ENCODE measurements at places on chromosomes 16 and 17.

- DNase-seq = no peak
Measured at GRCh38 chr16:68429076-68429854, 19.0 kb downstream of the SMPD3 start.

- no peak for DNase-seq
Measured at GRCh38 chr16:74601126-74601871, 5.6 kb downstream of the GLG1 start.

- no peak for DNase-seq
Measured at GRCh38 chr17:75439287-75439686, 17.1 kb upstream of the TMEM94 start.

DNA sequence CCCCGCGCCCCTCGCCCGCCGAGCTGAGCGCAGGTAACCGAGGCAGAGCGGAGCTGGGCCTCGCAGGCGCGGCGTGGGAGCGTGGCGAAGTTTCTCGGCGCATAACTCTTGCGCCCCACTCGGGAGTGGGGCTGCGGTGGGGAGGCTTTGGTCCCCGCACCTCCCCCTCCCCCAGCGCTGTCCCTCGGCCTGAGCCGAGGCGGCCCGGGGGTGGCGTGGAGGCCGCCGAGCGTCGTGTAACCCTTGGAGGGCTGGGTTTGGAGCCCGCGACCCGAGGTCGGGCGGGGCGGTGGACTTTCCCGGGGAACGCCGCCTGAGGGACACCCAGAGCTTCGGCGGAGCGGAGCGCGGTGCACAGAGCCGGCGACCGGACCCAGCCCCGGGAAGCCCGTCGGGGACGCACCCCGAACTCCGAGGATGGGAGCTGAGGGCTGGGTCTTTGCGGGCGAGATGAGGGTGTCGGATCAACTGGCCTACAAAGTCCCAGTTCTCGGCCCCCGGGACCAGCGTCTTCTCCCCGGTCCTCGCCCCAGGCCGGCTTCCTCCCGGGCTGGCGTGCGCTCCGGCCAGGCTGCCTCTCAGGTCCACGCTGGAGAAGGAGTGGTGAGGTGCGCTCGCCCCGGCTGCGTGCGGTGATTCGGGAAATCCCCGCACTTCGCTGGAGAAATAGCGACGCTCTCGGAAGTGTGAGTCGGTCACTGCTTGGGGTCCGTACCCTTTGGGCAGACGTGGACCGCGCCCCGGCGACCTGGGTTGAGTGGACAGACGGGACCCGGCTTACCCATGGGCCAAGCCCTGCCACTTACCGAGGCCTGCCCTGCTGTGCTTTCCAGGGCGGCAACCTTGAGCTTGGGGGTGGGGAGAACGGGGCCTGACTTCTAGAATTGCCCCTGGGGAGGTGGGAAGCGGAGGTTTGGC lies 168.4 kb downstream of the RAB11FIP4 start:
- no peak for DNase-seq

- DNase-seq = no peak
Measured at GRCh38 chr17:29074488-29074887, 31.5 kb downstream of the PIPOX start.

GRCh38 chr17:628089-628941 lies 86.3 kb downstream of the VPS53 start:
- no peak for DNase-seq

GRCh38 chr17:14739656-14740431 lies 439.0 kb downstream of the HS3ST3B1 start:
- no peak for DNase-seq

GRCh38 chr17:66547151-66547865 lies 244.9 kb downstream of the PRKCA start:
- DNase-seq = no peak

DNA sequence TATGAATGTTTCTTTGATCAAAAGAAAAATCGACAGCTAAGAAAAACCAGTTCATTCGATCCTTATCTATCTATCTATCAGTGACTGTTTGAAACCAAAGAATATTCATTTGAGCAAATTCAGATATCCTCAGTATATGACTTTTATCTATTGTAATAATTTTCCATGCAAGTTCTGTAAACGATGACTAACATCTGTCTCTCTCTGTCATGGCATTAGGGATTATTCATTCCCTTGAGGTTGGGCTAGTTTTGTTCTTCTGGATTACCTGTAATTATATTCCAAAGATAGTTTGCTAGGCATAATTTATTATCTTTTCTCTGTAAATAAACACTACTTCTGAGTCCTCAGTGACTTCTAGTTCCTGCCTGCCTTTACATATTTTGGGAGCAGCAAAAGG lies 497.7 kb upstream of the CDH11 start:
- no peak for DNase-seq

- DNase-seq = peak; percentile 46
Measured at GRCh38 chr16:47734081-47734857, 273.1 kb downstream of the PHKB start.

DNA sequence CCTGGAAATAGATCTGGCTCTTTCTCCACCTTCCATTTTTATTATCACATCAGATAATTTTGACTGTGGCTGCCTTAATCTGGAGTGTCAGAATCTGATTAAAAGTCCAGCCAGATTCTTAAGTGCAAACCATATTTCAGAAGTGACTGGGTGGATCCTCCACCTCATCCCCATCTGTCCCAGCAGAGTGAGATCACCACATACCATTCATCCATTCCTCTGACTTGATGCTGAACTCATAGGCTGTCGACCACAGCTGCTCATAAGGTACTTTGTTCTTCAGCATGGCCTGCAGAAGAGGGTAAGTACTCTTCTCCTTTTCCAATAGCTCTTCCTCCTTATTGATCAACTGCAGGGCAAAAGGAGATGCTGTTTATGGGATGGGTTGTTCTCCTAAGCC lies 53.5 kb downstream of the DNAH3 start:
- no peak for DNase-seq

DNA sequence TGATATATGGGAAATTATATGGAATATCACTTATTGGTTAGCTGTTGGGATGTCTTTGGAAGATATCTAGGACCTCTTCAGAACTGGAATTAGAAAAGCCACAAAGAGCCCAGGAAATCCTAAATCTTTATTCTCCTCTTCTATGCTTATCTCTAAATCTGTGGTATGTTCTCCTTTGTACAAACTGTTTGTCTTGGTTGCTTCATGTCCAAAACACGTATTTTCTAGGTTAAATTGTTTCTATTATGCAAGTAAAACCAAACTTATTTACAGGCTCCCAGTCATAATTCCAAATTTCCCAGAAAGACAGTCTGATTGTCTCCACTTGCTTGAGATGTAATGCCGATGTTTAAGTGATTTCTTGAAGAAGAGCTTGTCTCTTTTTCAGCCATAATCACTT lies 650.9 kb downstream of the CDH11 start:
- no peak for DNase-seq

- DNase-seq = no peak
Measured at GRCh38 chr16:31505483-31505882, 2.7 kb downstream of the RUSF1 start.

DNA sequence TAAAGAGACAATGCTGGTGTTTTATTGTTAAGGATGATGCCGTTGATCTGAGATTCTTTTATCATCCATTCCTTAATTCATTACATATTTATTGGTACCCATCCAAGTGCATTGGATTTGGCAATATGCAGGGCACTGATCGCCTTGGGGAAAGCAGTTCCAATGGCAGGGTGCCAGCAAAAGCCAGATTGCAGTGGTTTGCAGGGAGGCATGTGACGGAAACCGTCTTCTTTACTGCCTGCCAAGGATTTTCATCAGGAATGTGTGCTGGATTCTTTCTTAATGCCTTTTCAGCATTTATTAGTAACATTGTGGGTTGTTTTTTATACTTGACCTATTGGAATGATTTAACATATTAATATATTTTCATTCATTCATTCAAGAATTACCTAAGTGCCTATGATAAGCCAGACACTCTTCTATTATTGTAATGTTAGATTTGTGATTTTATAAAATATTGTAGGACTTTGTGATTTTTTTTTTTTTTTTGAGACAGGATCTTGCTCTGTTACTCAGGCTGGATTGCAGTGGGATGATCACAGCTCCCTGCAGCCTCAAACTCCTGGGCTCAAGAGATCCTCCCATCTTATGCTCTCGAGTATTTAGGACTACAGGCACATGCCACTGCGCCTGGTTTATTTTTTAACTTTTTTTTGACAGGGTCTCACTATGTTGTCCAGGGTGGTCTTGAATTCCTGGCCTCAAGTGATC lies 93.4 kb upstream of the TNRC6A start:
- DNase-seq = no peak

DNA sequence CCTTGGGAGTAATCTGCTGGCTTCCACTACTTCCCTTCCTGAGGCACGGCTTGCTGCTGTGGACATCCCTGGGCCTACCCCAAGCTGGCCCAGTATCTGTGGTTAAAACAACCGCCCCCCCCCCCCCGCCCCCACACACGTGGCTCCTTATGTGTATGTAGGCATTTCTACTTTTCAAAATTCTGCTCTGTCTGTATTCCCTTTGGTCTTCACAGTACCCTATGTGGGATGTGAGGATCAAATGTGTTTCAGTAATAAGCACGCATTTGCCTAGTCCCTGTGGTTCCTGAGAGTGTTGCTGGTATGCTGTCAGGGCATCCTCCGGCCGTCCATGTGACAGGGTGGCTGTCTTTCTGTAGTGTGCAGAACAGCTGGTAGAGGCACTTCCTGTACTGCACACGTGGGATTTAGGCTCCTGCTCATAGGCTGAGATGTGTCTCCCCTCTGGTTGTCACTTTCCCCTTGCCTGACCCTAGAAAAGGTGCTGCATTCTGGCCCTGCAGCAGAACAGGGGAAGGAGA lies 2.2 kb downstream of the NT5M start:
- no peak for DNase-seq

- no peak for DNase-seq
Measured at GRCh38 chr17:78208486-78208885, 5.6 kb upstream of the BIRC5 start.

DNA sequence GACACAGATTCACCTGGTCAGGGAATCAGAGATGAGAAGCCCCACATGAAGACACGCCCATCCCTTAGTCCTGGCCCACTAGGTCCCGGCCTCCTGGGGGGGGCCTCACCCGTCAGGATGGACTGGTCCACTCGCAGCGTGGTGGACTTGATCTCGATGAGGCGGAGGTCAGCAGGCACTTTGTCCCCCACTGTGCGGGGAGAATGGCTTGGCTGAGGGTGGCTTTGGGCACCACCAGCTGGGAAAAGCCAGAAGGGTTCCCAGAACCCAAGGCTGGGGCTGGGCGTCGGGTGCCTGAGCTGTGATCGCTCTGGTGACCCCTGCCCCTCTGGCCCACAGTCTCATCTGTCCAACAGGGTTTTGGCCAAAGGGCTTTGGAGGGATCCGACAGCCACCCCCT lies 13.7 kb downstream of the ATP2A3 start:
- no peak for DNase-seq

DNA sequence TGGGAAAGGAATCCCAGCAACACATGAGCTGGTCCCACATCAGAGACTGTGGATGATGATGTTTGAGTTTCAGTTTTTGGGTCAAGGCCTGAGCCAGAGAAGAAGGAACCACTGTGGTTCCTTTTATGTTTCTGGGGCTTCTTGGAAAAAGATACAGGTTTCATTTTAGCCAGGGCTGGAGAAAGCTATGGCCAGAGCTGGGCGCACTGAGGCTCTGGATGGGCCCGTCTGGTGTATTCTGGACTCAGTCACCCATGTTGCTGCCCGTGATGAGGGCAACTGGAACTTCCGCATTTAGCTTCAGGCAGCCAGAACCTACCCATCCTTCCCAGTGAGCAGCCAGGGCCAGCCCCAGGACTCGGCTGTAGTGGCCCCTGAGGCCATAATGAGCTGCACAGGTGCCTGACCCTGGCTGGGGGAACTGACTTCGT lies 15.0 kb upstream of the PITPNA start:
- DNase-seq = no peak

GRCh38 chr17:77027271-77027889 lies 113.4 kb upstream of the SEC14L1 start:
- DNase-seq = no peak

DNA sequence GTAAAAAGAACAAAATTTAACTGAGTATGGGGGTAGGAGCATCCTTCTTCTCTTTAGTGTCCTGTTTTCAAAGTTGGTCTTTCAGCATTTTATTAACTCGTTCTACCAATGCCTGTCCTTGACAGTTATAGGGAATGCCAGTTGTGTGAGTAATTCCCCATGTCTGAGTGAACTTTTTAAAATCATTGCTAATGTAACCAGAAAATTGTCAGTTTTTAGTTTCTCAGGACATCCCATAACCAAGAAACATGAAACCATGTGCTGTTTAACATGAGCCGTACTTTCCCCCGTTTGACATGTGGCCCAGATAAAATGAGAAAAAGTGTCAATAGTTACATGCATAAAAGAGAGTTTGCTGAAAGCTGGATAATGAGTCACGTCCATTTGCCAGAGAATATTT lies 71.4 kb upstream of the ARL4D start:
- no peak for DNase-seq

DNA sequence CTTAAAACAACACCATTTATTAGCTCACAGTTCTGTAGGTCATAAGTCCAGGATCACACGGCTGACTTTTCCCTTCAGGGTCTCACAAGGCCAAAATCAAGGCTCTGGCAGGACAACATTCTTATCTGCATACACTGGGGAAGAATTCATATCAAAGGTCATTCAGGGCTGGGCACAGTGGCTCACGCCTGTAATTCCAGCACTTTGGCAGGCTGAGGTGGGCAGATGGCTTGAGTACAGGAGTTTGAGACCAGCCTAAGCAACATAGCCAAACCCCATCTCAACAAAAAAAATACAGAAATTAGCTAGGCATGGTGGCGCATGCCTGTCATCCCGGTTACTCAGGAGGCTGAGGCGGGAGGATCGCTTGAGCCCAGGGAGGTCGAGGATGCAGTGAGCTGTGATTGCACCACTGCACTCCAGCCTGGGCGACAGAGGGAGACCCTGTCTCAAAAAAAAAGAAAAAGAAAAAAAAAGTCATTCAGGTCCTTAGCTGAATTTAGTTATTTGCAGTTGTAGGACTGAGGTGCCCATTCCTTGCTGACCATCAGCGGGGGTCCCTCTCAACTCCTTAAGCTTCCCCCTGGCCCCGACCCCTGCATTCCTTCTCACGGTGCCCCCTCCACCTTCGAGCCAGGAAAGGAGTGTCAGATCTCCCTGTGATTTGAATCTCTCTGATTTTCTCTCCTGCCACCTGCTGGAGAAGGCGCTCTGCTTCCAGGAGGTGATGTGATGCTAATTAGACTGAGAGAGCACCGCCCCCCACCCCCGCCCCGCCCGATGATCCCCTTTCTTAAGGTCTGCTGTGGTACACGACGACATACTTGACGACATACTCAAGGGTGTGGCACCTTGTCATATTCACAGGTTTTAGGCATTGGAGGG lies 91.8 kb upstream of the CLEC18A start:
- no peak for DNase-seq

DNA sequence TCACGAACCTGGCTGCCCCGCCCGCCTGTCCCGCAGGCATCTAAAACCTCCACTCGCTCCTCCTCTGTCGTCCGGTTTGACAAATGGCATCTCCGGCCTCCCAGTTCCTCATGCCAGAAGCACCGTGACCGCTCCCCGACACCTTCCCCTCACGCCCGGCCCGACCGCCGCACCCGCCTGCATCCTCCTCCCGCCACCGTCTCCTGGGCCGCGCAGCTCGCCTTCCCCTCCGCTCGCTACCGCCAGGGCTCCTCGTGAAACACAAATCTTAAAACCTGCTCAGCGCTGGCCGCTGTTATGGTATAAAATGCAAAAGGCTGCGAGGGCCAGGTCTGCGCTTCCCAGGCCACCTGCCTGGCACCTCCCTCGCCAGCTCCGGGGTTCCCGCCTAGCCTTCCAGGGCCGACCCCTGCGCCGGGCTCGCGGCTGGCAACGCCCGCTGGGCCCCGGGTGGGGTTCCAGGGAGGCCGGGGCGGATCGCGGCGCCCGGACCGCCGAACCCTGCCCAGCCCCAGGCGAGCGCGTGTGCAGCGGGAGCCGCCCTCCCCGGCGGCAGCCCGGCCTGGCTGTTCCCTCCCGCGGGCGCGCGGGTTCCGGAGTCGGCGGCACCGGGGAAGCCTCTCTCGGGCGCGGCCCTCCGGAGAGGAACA lies 488 bp downstream of the SPSB3 start:
- DNase-seq = peak; percentile 60
